GM23338 (cell line): ENCODE measurements at places on chromosomes 5 and 9. TPM values are rescaled to one million over a fixed set of nuclear protein-coding genes. Genes with fewer than 3 reads are reported as not detected.

ATG10 gene
- total RNA-seq: 7.7 and 12.5 TPM in 2 replicates

SLC34A3 gene
- not detected in 2 replicates for total RNA-seq

IL9 gene
- not detected in 2 replicates for total RNA-seq

TAF11L10 gene
- not detected in 2 replicates for total RNA-seq

OR1J2 gene
- total RNA-seq: not detected in 2 replicates

KIF4B gene
- total RNA-seq: 0.04 TPM in 1 of 2 replicates, not detected in the other

FOXD4 gene
- 0.31 TPM in 1 of 2 replicates, not detected in the other for total RNA-seq

KIF24 gene
- total RNA-seq: 4.4 and 4.7 TPM in 2 replicates

LECT2 gene
- not detected in 2 replicates for total RNA-seq
